ENCODE measurements at places on chromosomes 7 and 10.

GRCh38 chr10:28719789-28720436, 42.6 kb downstream of the BAMBI start:
- DNase-seq = no peak

GRCh38 chr10:79445161-79445976, at the start of gene ZCCHC24:
Gene ZCCHC24 (minus strand): TSS chr10:79445624. CDS start chr10:79445440, 184 bp downstream.
- DNase-seq = peak; percentile 95

GRCh38 chr10:43865265-43866135, 216.8 kb upstream of the ZNF32 start:
- no peak for DNase-seq

- DNase-seq = no peak
These were observed 29.1 kb upstream of the EFCAB10 start for GRCh38 chr7:105610165-105610930.

GRCh38 chr7:128701062-128701785, 29.1 kb downstream of the GARIN1A start:
- DNase-seq = no peak

GRCh38 chr10:32104622-32105509, 48.6 kb upstream of the KIF5B start:
- DNase-seq = no peak

- DNase-seq = peak; percentile 57
These were observed 2.8 kb upstream of the LRMDA start for GRCh38 chr10:75428434-75429158.

- no peak for DNase-seq
These were observed 64.6 kb downstream of the COL13A1 start for GRCh38 chr10:69866246-69866687.

DNA sequence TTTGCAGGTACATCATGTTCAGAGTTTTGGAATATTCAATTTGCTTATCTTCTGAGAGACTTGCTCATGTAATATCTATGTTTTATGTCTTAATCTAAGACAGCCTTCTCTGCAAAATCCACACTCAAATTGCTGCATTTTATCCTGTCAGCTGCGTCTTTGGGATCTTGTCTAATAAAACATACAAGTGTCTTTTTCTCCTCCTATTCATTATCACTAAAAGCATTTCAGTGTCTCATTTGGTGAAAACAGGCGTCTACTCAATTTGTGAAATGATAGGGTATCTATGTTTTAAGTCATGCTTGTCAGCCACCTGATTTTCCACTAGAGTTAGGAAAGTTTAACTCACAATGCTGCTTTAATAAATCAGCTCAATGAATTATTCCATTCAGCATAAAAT, 112.7 kb upstream of the LRRTM3 start:
- no peak for DNase-seq

- DNase-seq = no peak
These were observed 276.3 kb downstream of the ADARB2 start for GRCh38 chr10:1461016-1461415.

DNA sequence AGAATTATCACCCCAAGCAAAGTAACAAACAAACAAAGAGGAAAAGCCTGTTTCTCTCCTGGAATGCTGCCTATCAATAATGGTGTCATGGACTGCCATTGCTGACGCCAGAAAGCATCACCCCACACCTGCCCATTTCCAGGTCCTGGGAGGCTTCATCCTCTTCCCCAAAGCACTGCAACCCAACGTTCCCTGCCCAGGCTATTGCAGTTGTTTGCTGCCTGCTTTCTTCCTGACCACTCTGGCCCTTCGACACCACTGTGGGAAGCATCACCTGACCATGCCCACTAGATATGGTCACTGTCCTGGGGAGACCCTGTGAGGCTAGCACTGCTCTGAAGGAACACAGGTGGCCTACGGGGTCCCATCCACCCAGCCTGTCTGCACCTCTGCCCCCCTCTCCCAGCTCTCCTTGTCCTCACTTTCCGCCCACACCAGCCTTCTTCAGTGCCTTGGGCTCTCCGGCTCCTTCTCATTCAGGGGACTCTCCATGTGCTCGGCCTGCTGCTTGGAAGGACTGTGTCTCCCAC, 439.6 kb downstream of the GLRX3 start:
- DNase-seq = no peak

- no peak for DNase-seq
These were observed 91.4 kb upstream of the DIP2C start for GRCh38 chr10:780536-781524.

GRCh38 chr10:75782463-75783248, 351.2 kb downstream of the LRMDA start:
- no peak for DNase-seq

GRCh38 chr7:79504607-79505389, 51.3 kb upstream of the MAGI2 start:
- DNase-seq = no peak

DNA sequence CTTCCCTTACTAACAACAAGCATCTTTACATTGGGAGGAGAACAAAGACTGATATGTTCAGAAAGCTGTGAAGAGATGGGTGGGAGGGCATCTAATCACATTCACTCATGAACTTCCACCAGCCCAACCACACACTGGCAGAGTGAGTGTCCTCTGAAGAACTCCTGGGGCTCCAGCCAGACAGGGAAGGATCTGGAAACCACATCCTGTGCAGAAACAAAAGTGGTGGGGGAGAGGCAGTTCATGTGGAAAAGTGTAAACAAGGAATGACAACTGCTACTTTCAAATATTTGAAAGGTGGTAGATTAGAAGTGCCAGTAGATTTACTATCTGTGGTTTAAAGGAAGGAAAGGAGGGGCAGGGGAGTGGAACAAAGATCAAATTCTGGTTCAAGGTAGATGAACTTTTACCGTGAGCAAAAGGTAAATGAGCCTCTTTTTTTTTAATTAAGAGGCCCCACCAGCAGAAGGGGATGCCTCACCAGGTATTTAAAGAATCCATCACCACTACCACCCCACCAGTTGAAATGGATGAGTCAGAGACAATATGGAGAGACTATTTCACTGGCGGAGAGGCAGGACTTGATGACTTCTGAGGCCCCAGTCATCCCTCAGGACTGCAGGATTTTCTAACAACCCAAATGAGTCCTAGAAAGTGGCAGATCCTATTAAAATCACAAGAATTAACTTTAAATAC, 34.5 kb downstream of the GOT1 start:
- peak; percentile 61 for DNase-seq

- no peak for DNase-seq
These were observed 245.0 kb downstream of the CELF2 start for GRCh38 chr10:11262494-11263345.

DNA sequence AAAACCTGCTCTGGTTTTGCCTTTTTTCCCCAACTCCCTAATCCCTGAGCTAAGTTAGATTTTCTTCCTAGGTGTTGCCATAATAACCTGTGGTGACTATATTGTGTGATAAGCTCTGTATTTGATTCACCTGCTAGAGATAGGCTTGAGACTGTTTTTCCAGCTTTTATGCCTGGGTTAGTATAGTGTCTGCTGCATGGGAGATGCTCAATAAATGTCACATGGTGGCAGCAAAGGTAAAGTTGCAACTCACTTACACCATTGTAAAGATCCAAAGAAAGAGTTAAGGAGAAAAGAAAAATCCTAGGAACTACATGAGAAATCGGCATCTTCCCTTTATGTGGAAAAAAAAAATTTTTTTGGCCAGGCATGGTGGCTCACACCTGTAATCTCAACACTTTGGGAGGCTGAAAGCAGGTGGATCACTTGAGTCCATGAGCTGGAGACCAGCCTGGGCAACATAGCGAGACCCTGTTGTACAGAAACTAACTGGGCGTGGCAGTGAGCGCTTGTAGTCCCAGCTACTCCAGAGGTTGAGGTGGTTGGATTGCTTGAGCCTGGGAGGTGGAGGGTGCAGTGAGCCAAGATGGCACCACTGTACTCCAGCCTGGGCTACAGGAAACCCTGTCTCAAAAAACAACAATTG, 3.7 kb downstream of the CCNJ start:
- DNase-seq = no peak

- no peak for DNase-seq
These were observed 64.1 kb downstream of the TMEM168 start for GRCh38 chr7:112726076-112726475.

- no peak for DNase-seq
These were observed 322.4 kb downstream of the HGF start for GRCh38 chr7:81447351-81447952.

- no peak for DNase-seq
These were observed 112.4 kb upstream of the IFRD1 start for GRCh38 chr7:112337892-112338291.

GRCh38 chr10:114402871-114403540, 1.3 kb downstream of the AFAP1L2 start:
- DNase-seq = no peak

DNA sequence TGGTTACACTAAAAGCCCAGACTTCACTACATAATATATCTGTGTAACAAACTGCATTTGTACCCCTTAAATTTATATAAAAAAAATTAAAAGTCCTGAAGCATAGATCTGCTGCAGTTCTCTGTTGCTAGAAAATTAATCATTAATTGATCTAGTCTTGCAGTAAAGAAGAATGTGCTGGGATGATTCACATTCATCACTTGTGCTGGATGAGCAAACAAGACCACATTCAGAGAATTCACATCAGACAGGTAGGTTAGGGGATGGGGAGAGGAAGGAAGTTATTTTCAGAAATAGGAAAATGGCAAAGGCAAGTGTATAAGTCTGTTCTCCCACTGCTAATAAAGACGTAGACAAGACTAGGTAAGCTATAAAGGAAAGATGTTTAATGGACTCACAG, 1019.0 kb downstream of the KCNMA1 start:
- DNase-seq = no peak

DNA sequence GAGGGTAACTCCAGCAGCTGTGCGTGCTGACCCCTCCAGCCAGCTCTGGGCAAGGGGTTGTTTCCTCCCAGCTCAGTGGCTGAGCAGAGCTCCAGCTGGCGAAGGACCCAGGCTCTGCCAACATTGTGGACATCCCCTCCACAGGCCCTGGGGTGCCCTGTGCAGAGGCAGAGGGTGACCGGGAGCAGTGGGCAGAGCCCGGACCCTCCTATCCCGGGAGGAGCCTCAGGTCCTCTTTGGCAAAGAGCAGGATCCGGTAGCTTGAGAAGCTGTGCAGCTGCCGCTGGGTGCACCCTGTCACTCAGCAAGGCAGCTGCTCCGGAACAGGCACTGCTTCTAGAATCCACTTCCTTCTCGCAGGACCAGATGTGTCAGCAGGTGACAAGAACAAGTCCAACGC, 175.9 kb downstream of the EBF3 start:
- no peak for DNase-seq

DNA sequence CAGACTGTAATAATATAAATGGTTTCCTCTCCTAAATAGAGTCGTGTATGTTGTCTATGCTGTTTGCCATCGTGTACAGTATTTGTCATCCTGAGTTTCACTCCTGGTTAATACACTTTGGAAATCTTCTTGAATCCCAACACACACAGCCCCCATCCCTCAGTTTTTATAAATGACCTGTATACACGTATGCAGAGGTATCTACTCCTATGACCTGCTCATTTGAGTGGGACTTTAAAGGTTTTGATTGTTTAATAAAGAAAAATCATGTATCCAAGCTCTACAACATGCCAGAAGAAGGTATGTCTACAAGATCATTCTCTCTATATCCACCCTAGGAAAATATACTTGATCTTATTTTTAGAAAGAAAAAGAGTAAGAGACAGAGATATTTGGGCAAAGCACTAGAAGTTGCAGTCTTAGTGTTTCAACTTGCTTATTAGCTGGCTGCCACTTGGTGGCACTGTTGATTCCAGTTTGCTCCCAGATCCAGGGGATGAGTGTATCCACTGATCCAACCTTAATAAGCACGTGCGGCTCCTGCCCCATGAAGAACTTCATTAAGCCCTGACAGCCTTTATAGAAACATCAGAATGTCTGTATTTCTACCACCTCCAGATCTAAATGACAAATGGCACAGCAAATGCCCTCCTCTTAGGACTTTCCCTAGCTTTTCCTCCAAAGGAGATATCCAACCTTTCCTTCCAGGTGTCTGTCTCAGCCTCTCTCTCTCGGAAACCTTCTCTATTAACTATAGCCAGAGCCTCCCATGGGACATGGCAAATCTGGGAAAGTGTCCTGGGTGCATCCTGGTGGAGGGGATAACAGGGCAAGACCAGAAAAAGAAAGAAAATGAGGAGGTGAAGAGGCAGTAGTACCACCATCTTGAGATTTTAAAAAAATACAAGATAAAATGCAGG, 181.6 kb upstream of the NEBL start:
- no peak for DNase-seq

DNA sequence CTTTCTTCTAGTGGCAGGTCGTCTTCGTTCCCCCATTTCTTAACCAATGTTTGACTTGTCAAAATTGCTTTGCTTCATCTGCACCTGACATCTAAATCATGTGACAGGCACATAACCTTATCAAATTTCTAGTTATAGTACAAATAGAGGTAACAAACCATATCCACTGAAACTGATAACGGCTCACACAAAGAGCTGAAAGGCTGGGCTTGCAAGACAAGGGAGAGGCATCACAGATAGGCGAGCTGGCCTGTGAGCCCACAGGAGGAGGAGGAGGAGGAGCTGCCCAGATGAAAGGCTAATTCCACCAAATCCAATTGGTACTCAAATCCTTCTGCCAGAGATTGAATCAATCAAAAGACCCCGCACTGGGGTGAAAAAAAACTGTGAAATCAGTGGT, 80.2 kb upstream of the NEBL start:
- no peak for DNase-seq

DNA sequence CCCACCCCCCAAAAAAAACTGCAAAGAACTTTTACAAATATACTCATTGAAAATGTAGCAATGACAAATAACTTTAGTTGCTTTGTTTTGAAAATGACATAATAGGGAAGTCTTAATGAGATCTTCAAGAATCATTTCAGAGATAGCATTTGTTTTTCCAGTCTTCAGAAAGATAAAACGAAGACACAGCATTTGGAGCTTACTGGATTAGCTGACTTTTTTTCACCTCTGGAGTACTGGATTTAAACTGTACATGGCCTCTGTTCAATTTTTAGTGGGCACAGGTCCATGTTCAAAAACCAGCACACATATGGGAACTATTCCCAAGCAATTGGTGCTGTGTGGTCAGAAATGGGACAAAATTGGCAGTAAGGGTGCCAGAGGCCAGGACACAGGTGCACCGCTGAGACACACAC, 3.9 kb downstream of the RAB11FIP2 start:
- no peak for DNase-seq

- DNase-seq = no peak
These were observed 6.2 kb downstream of the ADIRF start for GRCh38 chr10:86974484-86974883.

GRCh38 chr10:50619882-50620281, 3.9 kb downstream of the SGMS1 start:
- no peak for DNase-seq

GRCh38 chr7:44380831-44381493, 55.6 kb upstream of the CAMK2B start:
- DNase-seq = no peak
